ENCODE measurements at places on chromosomes 11 and 22.
A peak's percentile ranks its signal among the peaks of the same experiment; 100 is the strongest.

- no peak for DNase-seq
Measured at GRCh38 chr11:30245621-30246020, 14.8 kb downstream of the FSHB start.

DNA sequence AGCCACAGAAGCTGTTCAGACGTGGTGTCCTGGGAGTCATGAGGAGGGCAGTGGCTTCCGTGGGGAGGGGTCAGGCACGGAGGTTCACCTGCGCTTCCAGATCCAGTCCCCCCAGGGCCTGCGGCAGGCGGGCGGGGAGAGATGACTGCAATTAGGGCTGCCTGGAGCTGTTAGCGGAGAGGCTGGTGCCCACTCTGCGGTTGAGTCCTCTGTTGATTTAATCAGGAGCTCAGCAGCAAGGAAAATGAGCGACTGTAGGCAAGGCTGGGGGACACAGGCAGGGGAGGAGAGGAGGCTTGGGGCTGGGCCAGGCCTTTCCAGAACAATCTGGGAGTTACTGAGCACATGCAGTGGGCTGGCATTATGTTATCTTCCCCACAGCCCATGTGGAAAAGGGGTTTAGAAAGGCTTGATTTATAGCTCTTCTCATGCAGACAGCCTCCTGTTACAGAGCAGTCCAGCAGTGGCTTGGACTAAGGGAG, 13.1 kb downstream of the PLCB3 start:
- DNase-seq: peak; percentile 24

GRCh38 chr11:16727806-16728205, 10.6 kb upstream of the C11orf58 start:
- DNase-seq: no peak

GRCh38 chr11:92784331-92784730, 185.1 kb upstream of the MTNR1B start:
- DNase-seq: no peak

All from femur (tissue), 1 donor.